ENCODE measurements at places on chromosomes 7 and 10. TPM values are rescaled to one million over a fixed set of nuclear protein-coding genes. Genes with fewer than 3 reads are reported as not detected.

Gene GOLGA7B
- total RNA-seq, result 4.0 TPM

Gene SMKR1
- 13.5 TPM for total RNA-seq

Gene TMEM176B
- not detected for total RNA-seq

Gene XRCC2
- 5.7 TPM for total RNA-seq

Gene CPVL
- total RNA-seq, result 0.14 TPM

Gene CLCN1
- 0.06 TPM for total RNA-seq

Gene SMNDC1
- total RNA-seq, result 48.8 TPM

Gene LRRC18
- not detected for total RNA-seq

Gene MMD2
- not detected for total RNA-seq

Gene FZD1
- 2.7 TPM for total RNA-seq

Gene GPRIN2
- 29.9 TPM for total RNA-seq

Gene TMEM229A
- total RNA-seq, result not detected

Gene PRSS2
- total RNA-seq, result not detected

Gene ADIRF
- 0.21 TPM for total RNA-seq

Gene GATA3
- total RNA-seq, result 4.0 TPM

Gene ACSM6
- not detected for total RNA-seq

Gene ABCC2
- 154 TPM for total RNA-seq

Gene CNPY1
- total RNA-seq, result not detected

Gene ZNF438
- total RNA-seq, result 1.6 TPM

Gene TMEM236
- total RNA-seq, result 0.07 TPM

Gene FAM149B1
- total RNA-seq, result 7.7 TPM

Gene CCDC172
- total RNA-seq, result not detected

Gene SLC18A2
- total RNA-seq, result not detected

All from A549 treated with RU486 at 1 μM for 4 hours (cell line).